ENCODE measurements at places on chromosomes 11 and 22. TPM values are rescaled to one million over a fixed set of nuclear protein-coding genes. Genes with fewer than 3 reads are reported as not detected.

Gene MS4A5
- total RNA-seq, result not detected

Gene PAX6
- not detected for total RNA-seq

Gene SCGB1A1
- total RNA-seq, result not detected

Gene SNX32
- total RNA-seq, result under 0.01 TPM

Gene DYNC2H1
- 44.9 TPM for total RNA-seq

Gene PDE3B
- total RNA-seq, result 0.32 TPM

Gene IGSF22
- total RNA-seq, result under 0.01 TPM

Gene NAALAD2
- 1.9 TPM for total RNA-seq

Gene PARVA
- 76.4 TPM for total RNA-seq

Gene P2RY6
- total RNA-seq, result 0.32 TPM

Gene SMTNL1
- not detected for total RNA-seq

Gene SHISA8
- not detected for total RNA-seq

Gene EIF3F
- 216 TPM for total RNA-seq

Gene SPON1
- total RNA-seq, result 0.43 TPM

Gene GGTLC3
- total RNA-seq, result not detected

Gene RPS25
- total RNA-seq, result 914 TPM

Gene OR51B2
- total RNA-seq, result not detected

Gene GRAMD4
- 18.1 TPM for total RNA-seq

Gene NXPE4
- not detected for total RNA-seq

Gene DEUP1
- not detected for total RNA-seq

Gene SLC22A12
- not detected for total RNA-seq

Gene C11orf91
- not detected for total RNA-seq

Gene TUB
- total RNA-seq, result 1.9 TPM

Gene PLAAT2
- total RNA-seq, result not detected

Gene SHANK3
- total RNA-seq, result 0.86 TPM

Gene OR2AG2
- total RNA-seq, result 0.32 TPM

Gene OR2AG1
- total RNA-seq, result not detected

Gene CABP7
- not detected for total RNA-seq

Gene NXPE1
- total RNA-seq, result not detected

Gene SESN3
- total RNA-seq, result 2.3 TPM

Gene TREH
- total RNA-seq, result not detected

Gene SEC14L6
- not detected for total RNA-seq

Measured in fibroblast of villous mesenchyme (primary cell).